HCT116 (cell line): ENCODE measurements at places on chromosomes 4 and X.

DNA sequence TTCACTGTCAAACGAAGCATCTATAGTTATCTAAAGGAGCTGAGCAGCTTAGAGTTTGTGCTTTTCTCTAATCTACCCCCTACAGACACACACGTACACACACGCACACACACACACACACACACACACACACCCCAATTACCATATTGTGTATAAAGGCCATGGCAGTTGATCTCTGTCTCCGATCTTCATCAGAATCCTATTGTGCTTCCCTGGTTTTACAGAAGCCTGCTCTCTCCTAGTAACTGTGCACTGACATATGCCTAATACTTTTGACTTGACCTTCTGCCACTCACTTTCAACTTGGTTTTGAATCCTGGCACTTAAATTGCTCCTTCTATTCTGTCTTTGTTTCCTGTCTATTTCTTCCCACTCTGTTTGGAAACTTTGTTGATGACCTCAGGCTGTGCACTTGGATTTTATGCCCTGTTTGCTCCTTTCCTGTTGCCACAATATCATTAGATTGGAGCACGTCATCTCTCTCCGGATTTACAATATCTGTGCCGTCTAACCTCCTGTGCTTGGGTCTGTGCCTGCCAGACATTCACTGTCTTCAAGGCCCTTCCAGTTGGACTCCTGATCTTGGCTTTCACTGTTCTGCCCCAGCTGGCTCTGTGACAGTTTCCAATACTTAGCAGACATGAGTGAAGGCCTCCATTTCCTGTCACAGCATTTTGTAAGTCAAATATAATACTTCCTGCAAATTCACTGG, 928.1 kb downstream of the FAT4 start:
- DNase-seq: no peak

GRCh38 chr4:141348573-141348972, 127.9 kb downstream of the ZNF330 start:
- DNase-seq: no peak

GRCh38 chr4:131304686-131305085, 1844.4 kb upstream of the PCDH10 start:
- DNase-seq: no peak

DNA sequence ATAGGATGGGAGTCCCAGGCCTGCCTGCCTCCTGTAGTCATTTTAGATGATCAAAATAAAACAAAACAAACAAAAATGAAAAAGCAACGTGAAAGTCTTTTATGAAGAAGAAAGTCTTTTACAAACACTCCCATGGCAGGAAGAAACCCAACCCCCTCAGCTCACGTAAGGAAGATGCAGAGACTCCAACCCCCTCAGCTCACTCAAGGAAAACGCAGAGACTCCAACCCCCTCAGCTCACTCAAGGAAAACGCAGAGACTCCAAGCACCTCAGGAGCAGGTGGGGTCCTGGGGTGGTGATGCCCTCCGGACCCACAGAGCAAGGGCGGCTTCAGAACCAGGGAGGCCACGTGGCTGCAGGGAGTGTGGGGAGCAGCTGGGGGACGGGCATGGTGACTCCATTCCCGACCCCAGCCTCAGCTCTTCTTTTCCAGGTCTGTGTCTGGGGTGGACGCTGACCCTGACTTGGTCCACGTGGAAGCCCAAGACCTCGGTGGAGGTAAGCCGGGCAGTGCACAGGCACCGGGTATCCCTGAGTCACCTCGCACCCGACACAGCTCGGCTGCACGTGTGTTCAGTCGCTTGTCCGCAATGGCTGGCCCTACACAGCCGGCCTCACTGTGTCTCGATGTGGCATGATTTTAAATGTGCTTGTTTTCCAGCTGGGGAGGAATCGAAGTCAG, 226.5 kb upstream of the PSAPL1 start:
- DNase-seq: no peak

GRCh38 chr4:6008766-6009385, 9.4 kb downstream of the C4orf50 start:
- DNase-seq: no peak
